ENCODE measurements at places on chromosomes 5 and 9. TPM values are rescaled to one million over a fixed set of nuclear protein-coding genes. Genes with fewer than 3 reads are reported as not detected.

Gene FOXI1
- not detected for total RNA-seq

- peak within 1 kb of the TSS; percentile 66 for H3K27ac ChIP-seq
- H3K27me3 ChIP-seq: peaks cover 35% of the 10 kb centered on the region
- peaks cover 10% of the 10 kb centered on the region for H3K4me1 ChIP-seq
- no peak for DNase-seq
- no peaks in the 10 kb centered on the region for H3K36me3 ChIP-seq
These were observed at the start of gene C5orf52 for GRCh38 chr5:157670662-157671591. TSS of gene C5orf52 (plus strand) at chr5:157671533. CDS start at chr5:157671615, 82 bp downstream.

Gene SLC1A1
- total RNA-seq: 3.5 TPM

- H3K4me3 ChIP-seq: peak overlapping the region; percentile 32
- no peak for DNase-seq
- no peaks in the 10 kb centered on the region for H3K27me3 ChIP-seq
- H3K36me3 ChIP-seq: no peaks in the 10 kb centered on the region
- H3K4me1 ChIP-seq: peaks cover 34% of the 10 kb centered on the region
- H3K27ac ChIP-seq: peak overlapping the region; percentile 72
These were observed 15.3 kb downstream of the MYMK start for GRCh38 chr9:133509179-133510083.

Gene CFAP90
- total RNA-seq: 0.85 TPM

GRCh38 chr5:122561209-122561608 lies 213.7 kb upstream of the SNX2 start:
- no peaks in the 10 kb centered on the region for H3K27me3 ChIP-seq
- H3K4me3 ChIP-seq: no peak overlapping the region
- H3K27ac ChIP-seq: peak overlapping the region; percentile 11
- peaks cover 46% of the 10 kb centered on the region for H3K4me1 ChIP-seq
- no peak for DNase-seq

DNA sequence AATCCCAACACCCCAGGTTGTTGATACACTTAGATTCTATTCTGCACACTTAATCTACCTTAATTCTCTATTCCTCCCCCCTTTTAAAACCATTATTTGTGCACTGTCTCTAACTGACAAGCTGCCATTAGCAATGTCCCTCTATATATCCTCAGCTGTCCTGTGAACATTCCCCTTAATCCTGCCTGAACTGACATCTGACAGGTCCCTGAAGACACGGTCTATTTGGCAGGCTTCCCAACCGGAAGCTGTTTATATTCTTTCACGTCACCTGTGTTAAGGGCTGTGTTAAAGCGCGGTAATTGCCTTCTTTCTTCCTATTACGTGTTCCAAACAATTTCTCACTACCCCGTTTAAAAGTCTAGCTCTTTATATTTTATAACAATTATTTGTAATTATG lies 277.3 kb downstream of the CDH9 start:
- H3K36me3 ChIP-seq: no peaks in the 10 kb centered on the region
- no peak for DNase-seq
- H3K27me3 ChIP-seq: no peaks in the 10 kb centered on the region
- H3K27ac ChIP-seq: no peak overlapping the region
- H3K4me1 ChIP-seq: peaks cover 21% of the 10 kb centered on the region
- no peak overlapping the region for H3K4me3 ChIP-seq

Gene CPLANE1
- total RNA-seq: 32.3 TPM

DNA sequence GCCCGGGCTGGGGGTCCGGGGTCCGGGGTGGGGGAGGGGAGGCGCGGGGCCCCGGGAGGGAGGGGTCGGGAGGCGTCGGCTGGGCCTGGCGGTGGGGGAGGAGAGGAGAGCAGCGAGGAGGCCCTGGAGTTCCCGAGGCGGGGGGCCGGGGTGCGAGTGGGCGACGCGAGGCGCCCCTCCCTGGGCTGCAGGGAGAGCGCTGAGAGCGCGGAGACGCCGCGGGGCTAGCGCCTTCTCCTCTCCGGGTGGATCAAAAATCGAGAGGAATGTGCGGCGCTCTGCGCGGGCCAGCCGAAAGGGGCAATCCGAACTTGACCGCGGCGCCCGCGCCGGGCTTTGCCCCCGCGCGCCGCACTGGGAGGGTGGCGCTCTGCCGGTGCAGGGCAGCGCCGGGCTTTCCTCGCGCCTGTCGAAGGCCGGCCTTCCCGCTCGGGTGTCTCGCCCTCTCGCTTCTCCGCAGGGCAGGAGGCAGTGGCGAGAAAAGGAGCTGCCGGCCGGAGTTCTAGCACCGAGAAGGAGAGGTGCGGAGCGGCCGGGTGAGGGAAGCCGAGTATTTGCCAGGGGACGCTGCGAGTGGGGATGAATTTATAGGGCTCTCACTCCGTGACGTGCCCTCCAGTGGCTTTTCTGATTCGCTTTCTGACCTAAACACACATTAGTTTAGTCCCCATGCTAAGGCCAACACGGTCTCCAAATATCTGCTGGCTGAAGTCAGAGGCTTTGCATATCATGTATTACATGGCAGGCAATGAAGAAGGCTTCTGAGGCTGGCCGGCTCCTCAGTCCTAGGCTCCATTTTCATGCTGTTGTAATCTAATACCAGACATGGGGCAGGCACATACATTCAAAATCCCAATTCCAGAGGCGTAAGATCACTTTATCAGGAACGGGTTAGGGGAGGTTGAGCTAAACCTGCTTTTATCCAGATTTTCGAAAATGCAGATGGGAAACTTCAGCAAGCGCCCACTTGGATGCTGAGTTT lies 503 bp upstream of the GDNF start:
- H3K27ac ChIP-seq: no peak overlapping the region
- H3K4me1 ChIP-seq: peaks cover 25% of the 10 kb centered on the region
- DNase-seq: peak; percentile 60

DNA sequence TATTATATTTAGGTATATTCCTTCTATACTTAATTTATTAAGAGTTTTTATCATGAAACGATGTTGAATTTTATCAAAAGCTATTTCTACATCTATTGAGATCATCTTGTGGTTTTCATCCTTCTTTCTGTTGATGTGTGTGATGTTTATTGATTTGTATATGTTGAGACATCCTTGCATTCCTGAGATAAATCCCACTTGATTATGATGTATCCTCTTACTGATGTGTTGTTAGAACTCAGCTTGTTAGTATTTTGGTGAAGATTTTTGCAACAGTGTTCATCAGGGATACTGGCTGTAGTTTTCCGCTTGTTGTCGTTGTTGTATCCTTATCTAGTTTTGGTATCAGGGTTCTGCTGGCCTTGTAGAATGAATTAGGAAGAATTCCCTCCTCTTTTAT lies 213.6 kb downstream of the GDNF start:
- no peak overlapping the region for H3K4me3 ChIP-seq
- no peak for DNase-seq
- H3K27me3 ChIP-seq: no peaks in the 10 kb centered on the region
- H3K27ac ChIP-seq: no peak overlapping the region
- peaks cover 49% of the 10 kb centered on the region for H3K36me3 ChIP-seq

DNA sequence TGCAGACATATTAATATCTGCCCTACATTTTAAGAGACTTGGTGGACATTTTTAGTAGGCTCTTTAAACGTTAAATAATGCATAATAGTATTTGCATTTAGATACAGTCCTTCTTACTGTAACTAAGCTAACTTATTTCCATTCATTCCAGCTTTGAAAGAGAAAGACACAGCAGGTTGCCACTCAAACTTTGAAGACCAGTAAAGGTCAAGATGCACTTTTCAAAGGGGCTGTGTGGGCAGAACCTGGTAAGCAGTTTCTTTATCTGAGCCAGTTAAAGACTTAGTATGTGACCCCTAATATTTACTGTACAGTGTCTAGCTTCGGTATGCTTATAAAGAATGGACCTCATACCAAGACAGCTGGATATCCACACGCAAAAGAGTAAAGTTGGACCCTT lies 20.8 kb downstream of the PLGRKT start:
- DNase-seq: no peak
- H3K4me3 ChIP-seq: no peak overlapping the region
- H3K27me3 ChIP-seq: no peaks in the 10 kb centered on the region
- peaks cover 29% of the 10 kb centered on the region for H3K36me3 ChIP-seq

All from mesothelial cell of epicardium (in vitro differentiated cells).